Stimulated activated CD4-positive, alpha-beta T cell treated with anti-CD3 and anti-CD28 coated beads, Interleukin-4, amount 100 ng/mL, for 1 hour (primary cell): ENCODE measurements at places on chromosomes 2 and 18.

GRCh38 chr18:9333441-9334328, 888 bp upstream of the TWSG1 start:
- DNase-seq = peak; percentile 7

- no peak for DNase-seq
Measured at GRCh38 chr2:160469621-160470204, 23.9 kb downstream of the RBMS1 start.

GRCh38 chr2:179860255-179861026, 971 bp downstream of the ZNF385B start:
- no peak for DNase-seq

DNA sequence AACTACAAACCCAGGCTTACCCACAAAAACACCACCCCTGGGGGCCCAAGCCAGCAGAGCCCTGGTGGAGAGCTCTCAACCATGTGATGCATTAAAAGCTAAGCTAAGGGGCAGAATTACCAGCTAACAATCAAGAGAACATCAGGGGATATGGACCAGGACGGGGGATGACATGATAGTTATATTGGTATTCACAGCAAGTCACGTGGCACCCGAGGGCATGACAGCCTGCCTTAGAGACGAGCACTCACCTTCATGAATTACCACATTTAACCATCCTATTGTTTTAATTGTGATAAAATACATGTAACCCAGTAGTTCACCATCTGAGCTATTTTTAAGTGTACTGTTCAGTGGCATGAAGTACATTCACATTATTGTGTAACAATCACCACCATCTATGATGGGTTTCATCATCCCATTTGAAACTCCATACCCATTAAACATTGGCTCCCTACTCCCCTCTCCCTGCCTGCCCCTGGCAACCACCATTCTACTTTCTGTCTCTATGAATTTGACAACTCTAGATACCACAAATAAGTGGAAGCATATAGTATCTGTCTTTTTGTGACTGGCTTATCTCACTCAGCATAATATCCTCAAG, 245.6 kb downstream of the ANAPC1 start:
- no peak for DNase-seq

DNA sequence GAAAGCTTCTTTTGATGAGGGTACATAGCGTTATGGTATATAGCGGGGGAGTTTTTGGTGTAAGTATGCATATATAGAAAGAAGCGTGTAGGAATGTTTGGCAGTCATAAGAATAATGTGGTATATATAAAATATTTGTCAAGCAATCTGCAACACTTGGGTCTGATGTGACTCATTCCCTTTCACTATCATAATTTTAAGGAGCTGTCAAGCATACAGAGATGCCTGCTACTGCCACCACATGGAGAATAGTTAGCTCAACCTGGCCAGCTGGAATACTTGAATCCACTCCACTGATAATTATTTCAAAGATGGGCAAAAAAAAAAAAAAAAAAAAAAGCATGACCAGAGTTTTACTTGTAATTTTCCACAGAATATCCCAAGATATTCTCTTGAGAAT, 559.8 kb upstream of the REG3G start:
- no peak for DNase-seq

GRCh38 chr2:204795156-204795555, 249.9 kb downstream of the PARD3B start:
- DNase-seq = no peak

- no peak for DNase-seq
Measured at GRCh38 chr2:101617188-101617587, 80.3 kb upstream of the MAP4K4 start.

DNA sequence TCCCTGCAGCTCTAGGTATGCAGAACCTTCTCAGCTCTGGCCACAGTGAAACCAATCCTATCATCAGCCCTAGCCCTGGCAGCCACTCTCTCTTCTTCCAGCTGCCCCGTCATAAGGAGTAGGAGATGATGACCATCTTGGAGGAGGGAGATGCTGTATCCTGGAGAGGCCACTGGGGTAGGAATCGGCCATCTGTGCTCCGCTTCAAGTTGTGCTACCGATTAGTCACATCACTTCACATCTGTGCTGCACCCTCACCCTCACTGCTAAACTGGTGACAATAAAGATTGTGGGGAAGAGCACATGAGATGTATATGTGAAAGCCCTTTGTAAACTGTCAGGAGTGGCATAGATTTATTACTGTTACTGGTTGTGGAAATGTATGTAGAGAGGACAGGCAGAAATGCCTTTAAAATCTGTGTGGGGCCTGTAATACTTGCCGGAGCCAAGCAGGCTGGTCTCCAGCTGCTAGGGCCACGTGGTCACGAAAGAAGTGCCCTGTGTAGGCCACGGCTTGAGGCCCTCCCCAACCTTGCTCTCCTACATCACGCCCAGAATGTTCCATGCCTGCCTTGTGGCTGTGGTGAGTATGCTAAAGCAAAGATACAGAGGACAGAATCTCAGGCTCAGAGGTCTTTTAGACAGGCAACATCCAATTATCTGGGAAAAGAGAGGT, 236.8 kb downstream of the CLIP4 start:
- no peak for DNase-seq

- DNase-seq = no peak
Measured at GRCh38 chr2:174903264-174903556, 102.0 kb downstream of the CHN1 start.

GRCh38 chr2:172280571-172281361, 146.6 kb upstream of the ITGA6 start:
- no peak for DNase-seq

- no peak for DNase-seq
Measured at GRCh38 chr2:56318147-56318546, 134.4 kb downstream of the CCDC85A start.

DNA sequence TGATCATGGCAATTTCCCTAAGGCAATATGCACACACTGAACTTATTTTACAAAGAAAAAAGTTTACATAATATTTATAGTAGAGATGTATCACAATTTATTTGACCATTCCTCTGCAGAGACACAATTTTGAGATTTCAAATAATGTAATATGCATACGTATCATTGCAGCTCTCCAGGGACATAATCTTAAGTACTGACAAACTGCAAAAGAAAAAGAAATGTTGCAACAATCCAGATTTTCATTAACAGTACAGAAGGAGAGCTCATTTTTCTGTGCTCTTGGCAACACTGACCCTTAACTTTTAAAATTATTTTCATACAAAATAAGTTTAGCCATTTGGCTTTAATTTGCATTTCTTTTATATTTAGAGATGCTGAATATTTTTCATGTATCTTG, 710.2 kb upstream of the SLC39A10 start:
- DNase-seq = no peak

DNA sequence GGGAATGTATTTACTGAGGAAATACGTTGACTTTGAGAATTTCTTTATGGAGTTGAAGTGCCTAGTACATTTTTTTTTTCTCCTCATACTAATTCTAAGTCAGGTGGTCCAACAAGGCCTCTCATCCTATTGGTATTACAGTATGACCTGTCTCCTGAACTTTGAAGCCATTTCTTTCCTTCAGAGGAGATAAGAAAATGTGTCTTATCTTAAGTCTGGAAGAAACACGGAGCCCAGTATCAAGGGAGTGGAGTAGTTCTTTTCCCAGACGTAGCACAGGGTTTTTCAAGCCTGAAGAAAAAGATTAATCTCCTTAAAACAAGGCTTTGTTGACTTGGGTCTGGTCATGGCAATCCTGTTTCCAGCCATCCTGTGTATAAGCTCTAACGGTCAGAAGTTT, 11.6 kb upstream of the CPS1 start:
- DNase-seq = no peak

DNA sequence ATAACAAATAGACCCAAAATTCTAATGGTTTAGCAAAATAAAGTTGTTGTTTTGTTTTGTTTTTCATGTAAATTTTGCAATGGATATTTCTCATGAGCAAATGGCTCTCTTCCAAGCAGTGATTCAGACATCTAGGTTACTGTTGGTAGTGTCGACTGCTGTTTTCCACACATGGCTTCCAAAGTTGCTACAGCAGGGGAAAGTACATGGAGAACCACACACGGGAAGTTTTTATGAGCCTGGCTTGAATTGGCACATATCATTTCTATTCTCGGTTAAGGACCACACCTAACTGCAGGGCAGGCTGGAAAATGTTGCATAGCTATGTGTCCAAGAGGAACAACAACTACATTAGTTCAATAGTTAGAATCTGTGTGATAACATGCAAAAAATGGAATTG, 262.1 kb downstream of the GALNT13 start:
- DNase-seq = no peak

GRCh38 chr2:33058716-33059470, 112.1 kb downstream of the LTBP1 start:
- no peak for DNase-seq

GRCh38 chr2:74593826-74594772, 39.6 kb downstream of the DOK1 start:
- no peak for DNase-seq

DNA sequence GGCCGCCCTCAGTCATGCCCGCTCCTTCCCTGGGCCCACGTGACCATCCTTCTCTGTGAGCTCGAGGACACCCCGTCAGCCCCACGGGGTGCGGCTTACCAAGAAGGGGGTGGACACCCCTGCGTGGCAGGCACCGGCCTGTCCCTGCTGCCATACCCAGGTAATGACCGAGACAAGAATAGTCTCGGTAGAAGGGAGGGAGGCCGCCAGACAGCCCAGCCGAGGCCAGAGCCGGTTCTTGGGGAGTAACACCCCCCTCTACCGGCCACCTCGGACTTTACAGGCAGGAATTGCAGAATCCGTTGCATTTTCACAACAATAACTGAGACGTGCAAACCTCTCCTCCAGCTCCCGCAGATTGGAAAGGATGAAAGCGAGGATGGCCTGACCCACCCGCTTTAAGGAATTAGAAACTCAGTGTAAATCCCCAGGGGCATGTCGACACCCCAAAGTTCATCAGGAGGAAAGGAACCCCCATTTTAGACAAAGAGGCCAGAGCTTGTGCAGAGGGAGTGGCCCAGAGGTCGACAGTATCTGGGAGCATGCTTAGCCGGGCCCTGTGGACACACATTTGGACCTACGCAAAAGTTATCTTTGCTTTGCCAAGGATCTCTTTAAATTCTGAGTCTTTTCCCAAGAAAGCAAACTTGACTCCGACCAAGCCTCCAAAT, 60.1 kb upstream of the GLI2 start:
- peak; percentile 50 for DNase-seq

- no peak for DNase-seq
Measured at GRCh38 chr2:10404324-10405143, 43.6 kb downstream of the ODC1 start.

GRCh38 chr2:68812251-68812650, 58.9 kb downstream of the BMP10 start:
- no peak for DNase-seq

DNA sequence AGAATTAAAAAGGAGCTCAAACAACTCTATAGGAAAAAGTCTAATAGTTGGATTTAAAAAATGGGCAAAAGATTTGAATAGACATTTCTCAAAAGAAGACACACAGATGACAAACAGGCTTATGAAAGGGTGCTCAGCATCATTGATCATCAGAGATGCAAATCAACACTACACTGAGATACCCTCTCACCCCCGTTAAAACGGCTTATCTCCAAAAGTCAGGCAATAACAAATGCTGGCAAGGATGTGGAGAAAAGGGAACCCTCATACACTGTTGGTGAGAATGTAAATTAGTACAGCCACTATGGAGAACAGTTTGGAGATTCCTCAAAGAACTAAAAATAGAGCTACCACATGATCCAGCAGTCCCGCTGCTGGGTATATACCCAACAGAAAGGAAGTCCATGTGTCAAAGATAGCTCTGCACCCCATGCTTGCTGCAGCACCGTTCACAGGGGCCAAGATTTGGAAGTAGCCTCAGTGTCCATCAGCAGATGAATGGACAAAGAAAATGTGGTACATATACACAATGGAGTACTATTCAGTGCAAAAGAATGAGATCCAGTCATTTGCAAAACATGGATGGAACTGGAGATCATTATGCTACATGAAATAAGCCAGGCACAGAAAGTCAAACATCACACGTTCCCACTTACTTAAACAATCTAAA, 46.7 kb upstream of the B3GNT7 start:
- no peak for DNase-seq

- no peak for DNase-seq
Measured at GRCh38 chr2:88709181-88709631, 17.7 kb downstream of the RPIA start.

GRCh38 chr2:111160758-111161157, 40.0 kb downstream of the BCL2L11 start:
- no peak for DNase-seq

DNA sequence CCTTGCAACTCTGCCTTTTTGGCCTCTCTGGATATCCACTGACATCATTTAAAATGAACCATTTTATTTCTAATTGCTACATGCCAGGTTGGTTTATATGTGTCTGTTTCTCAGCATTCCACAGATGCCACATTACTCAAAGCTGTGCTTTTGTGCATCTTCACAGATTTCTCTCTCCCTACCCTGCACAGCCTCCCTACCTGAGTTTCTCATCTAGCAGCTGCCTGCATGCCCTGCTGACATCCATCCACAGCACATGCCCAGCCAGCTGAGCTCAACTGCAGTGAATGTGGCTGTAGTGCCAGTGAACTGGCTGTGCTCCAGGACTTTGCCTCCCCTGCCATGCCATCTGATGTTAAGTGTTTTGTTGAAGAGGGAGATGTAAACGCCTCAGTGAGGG, 44.5 kb downstream of the PKP4 start:
- no peak for DNase-seq

DNA sequence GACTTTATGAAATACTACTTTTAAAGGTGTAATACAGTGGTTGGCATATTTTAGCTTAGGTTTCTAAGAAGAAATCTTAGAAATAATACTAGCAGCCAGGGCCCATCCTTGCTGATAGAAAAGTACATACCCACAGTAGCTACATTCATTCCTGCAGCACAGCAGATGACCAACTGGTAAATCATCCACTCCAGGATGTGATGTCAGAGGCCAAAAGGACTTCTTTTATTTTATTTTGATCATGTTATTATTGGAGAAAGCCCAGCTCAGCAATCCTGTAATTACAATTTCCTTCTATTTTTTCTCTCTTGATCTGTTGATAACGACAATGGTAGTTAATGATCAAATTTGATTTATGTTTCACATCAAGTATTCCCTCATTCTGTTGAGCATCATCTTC, 18.0 kb upstream of the TTN start:
- DNase-seq = no peak

- no peak for DNase-seq
Measured at GRCh38 chr2:171923206-171923605, 945 bp downstream of the HAT1 start.
